ENCODE measurements at places on chromosomes 5 and 9.

GRCh38 chr9:83484990-83485389 is 53.2 kb downstream of the FRMD3 start:
- no peak for DNase-seq

- DNase-seq: no peak
Observed at GRCh38 chr9:91522481-91522880, 98.8 kb upstream of the NFIL3 start.

DNA sequence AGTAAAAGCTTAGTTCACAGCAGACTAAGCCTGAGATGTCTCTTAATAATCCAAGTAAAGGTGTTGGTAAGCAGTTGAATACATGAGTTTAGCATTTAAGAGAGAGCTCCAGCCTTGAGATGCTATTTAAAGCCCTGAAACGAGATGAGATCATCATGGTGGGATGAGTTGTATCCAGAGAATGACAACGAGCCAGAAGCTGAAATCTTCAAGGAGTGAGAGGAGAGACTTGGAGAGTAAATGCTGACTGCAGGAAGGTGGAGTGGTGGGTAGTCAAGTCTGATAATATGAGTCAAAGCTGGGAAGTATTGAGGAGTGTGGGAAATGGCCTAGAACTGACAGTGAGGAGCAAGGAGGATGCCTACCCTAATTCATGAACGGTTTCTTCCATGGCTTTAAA is 53.7 kb downstream of the PLAC8L1 start:
- DNase-seq: no peak

- no peak for DNase-seq
Observed at GRCh38 chr5:180100621-180101450, 29.3 kb upstream of the RNF130 start.

- DNase-seq: no peak
Observed at GRCh38 chr5:58019614-58020013, 440.3 kb downstream of the PLK2 start.

- no peak for DNase-seq
Observed at GRCh38 chr5:135382106-135382790, 16.8 kb downstream of the MACROH2A1 start.

- no peak for DNase-seq
Observed at GRCh38 chr5:67672636-67673035, 476.0 kb upstream of the CD180 start.

DNA sequence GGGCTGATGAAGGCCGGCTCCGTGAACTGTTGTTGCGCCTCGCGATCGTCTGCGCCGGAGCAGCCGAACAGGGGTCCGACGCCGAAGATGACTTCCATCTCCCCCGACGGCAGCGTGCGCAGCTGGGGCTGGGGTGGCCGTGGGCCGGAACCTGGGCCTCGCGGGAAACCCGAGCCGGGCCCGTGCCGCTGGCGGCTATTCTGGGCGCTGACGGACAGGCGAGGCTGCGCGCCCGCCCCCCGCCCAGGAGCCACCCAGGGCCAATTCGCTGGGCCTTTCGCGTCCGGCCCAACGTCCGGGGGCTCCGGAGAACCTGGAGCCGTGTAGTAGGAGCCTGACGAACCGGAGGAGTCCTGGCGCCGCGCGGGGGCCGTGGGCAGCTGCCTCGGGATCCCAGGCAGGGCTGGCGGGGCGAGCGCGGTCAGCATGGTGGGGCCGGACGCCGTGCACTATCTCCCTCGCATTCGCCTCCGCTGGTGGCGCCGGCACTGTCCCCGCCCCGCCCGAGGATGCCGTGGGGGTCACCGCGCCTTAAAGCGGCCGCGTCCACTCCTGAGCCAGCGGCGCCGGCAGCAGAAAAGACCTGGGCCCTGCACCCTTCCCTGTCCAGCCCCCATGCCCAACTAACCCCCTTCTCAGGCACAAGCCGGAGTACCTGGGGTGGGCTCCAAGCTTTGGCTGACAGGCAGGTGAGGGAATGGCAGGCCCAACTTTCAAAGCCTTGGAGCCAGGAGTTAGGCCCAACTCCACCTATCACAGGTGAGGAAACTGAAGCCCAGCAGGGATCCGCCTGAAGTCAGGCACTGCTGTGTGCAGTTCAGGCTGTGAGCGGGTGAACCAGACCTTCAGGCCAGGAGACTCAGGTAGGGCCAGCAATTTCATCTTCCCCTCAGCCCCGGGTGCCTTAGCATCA is at the start of gene PROB1:
PROB1 (minus strand) TSS at position 451 of the 913 bp plus-strand sequence; CDS start at position 428, 23 bp downstream.
- DNase-seq: no peak

- DNase-seq: no peak
Observed at GRCh38 chr9:105286098-105286497, 41.6 kb downstream of the SLC44A1 start.

DNA sequence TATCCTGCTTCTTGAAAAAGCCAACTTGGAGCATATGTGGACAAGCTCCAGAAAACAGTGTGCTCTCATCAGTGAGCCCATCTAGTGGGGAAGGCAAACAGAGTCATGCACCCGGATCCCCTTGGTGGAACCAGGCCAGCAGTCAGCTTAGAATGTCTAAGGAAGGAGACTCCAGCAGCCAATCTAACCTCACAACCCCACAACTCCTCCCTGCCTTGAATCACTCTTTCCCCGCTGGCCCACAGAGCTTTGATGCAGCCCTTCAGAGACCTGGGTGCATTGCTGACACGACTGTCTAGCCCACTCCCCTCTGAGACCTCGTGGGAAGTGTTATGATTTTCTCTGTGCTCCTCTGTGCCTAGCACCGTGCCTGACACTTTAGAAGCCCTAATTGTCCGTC is 623.7 kb downstream of the BNC2 start:
- DNase-seq: no peak

GRCh38 chr9:38335686-38336085 is 56.8 kb upstream of the ALDH1B1 start:
- DNase-seq: no peak

DNA sequence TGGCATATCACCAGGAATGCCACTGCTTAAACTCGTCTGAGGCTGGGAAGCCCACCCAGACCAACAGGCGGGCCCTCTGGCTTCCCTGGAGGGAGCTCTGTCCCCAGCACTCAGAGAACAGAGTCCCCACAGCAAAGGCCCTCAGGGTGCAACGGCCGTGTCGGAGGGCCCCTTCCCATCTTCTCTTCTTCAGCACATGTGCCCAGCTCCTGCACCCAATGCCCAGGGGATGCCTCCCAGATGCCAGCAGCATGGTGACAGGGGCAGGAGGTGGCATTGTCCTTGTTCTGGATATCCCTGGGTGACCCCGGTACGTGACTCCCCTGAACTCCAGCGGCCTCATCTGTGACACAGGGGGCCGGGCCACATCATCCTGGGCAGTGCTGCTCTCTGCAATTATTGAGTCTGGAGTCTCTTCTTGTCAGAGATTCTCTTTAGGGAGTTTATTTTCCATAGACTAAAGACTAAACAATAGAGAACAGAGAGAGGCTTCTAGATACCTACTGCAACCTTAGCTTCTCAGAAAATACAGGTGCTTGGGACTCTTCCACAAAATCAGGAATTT is 13.6 kb upstream of the OLFM1 start:
- DNase-seq: no peak

- DNase-seq: peak; percentile 86
Observed at GRCh38 chr9:95494416-95495371, 22.1 kb downstream of the PTCH1 start.

GRCh38 chr9:4400731-4401130 is 89.5 kb upstream of the SLC1A1 start:
- no peak for DNase-seq

DNA sequence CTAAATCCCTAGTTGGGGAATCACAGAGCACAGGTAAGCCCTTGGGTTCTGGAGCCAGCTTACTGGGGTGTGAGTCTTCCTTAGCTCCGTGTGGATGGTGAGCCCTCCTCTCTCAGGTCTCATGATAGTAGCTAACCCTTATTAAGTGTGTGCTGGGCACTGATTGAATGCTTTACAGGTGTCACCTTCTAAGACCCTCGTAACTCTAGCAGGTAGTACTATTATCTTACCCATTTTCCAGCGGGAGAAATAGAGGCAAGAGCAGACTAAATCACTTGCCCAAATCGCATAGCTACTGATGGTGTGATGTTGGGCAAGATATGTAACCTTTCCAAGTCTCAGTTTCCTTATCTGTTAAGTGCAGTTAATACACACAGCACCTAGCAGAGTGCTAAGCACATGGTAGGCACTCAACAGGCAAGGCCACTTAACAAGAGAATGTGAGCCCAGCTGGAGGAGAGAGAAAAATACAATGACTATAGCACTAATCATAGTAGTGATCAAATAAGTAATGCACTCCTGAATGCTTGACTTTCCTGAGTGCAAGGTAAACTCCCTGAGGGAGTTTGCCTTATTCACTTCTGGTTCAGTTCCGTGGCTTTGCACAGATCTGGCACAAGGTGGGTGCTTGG is at the start of gene DCANP1:
DCANP1 (minus strand) TSS at position 51 of the 632 bp plus-strand sequence. CDS start 240 bp downstream, outside the sequence.
- DNase-seq: no peak

DNA sequence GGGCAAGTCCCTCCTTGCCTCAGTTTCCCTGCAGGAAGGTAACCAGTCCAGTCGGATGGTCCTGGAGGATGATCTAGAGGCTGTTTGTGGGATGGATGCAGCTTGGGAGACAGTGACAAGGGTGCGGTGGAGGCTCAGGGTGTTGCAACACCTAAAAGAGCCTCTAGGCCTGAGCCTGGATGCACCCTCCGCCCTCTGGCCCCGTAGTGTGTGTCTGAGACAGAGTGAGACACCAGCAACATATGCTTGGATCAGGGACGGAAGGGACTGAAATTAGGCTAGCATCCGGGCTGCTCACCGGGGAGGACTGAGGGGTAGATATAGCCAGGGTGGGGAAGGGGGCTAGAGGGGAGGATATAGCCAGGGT is 1.1 kb downstream of the CRAT start:
- DNase-seq: peak; percentile 34

- no peak for DNase-seq
Observed at GRCh38 chr5:44332285-44332971, 56.8 kb downstream of the FGF10 start.

GRCh38 chr5:55104946-55105701 is 2.7 kb downstream of the GZMA start:
- DNase-seq: no peak

DNA sequence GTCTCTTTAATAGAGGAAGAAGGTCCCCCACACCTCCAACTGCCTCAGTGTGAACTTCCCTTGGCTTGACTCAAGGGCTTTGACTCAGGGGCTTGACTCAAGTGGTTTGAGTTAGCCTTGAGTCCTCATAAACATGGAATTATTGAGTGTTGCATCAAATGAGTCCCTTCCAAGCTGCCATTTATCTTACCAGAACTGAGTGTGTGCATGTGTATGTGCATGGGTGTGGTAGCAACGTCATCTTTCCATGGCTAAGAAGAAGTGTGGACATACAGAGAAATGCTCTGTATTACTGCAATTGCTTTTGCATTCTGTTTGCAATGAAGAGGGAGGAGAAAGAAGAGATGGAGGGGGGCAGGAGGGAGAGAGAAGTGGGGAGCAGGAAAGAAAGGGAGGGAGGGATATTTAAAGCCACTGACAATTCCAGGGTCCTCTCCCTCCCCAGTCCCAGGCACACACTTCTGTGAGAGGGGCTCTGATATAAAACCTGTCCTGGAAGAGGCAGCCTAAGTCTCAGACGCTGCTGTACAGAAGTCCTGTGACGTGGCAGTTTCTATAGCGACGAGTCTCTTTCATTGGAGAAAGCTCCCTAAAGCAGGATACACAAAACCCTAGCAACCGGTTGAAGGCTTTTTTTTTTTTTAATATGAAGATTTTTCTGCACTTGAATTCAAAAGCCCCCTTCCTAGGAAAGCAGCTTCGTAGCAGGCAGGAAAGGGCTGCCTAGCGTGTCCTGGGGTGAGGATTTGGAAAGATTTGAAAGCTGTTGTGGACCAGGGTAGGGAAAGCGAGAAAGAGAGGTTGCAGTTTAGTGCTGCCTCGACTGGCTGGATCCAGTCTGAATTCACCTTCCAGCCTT is 93.3 kb upstream of the MAP1B start:
- DNase-seq: no peak

GRCh38 chr5:26388976-26389375 is 649.4 kb downstream of the CDH9 start:
- DNase-seq: no peak

DNA sequence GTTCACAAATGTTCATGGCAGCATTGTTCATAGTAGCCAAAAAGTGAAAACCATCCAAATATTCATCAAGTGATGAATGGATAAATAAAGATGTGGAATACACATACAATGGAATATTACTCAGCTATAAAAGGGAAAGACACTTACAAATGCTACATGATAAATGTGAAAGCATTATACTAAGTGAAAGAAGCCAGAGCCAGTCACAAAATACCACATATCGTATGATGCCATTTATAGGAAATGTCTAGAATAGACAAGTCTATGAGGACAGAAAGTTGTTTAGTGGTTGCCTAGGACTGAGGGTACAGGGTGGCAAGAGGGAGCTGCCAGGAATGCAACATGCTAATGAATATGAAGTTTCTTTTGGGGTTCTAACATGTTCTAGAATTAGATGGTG is 148.7 kb downstream of the DEPDC1B start:
- DNase-seq: no peak

DNA sequence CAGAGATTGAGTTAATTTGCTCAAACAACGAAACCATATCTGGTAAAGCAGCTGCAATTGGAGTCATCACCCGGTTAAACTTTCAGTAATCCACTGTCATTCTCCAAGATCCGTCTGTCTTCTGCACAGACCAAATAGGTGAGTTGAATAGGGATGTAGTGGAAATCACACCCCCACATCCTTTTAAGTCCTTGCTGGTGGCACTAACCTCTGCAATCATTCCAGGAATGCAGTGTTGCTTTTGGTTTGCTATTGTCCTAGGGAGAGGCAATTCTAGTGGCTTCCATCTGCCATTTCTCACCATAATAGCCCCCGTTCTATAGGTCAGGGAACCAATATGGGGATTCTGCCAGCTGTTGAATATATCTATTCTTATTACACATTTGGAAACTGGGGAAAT is 14.6 kb upstream of the BTF3 start:
- DNase-seq: no peak

DNA sequence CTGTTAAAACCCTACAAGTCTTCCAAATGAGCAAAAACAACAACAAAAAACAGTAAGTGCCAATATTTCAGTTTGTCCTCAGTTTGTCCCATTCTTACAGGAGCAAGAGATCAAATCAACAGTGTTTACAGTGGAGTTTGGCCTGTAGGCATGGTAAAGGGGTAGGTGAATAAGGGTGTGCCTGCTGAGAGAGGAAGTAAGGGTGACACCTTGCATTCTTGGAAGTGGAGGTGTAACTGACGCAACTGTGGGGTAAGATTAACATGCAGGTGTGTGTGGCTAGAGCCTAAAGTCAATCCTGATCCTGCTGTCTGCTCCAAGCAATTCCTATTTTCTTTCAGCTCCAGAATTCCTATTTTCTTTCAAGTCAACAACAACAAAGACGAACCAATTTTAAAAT is 43.4 kb downstream of the PFDN1 start:
- DNase-seq: no peak

Data from stimulated activated CD8-positive, alpha-beta memory T cell treated with anti-CD3 and anti-CD28 coated beads, Interleukin-4, amount 100 ng/mL, for 48 hours (primary cell).